Right renal cortex interstitium (tissue), 3 donors: ENCODE measurements at places on chromosomes 1 and 21. TPM values are rescaled to one million over a fixed set of nuclear protein-coding genes. Genes with fewer than 3 reads are reported as not detected.
A peak's percentile ranks its signal among the peaks of the same experiment; 100 is the strongest.

The AADACL3 gene
- not detected for polyA plus RNA-seq

The MYCL gene
- 6.7 TPM for polyA plus RNA-seq

GRCh38 chr1:245651093-245651492 is 496.3 kb downstream of the KIF26B start:
- DNase-seq: no peak

DNA sequence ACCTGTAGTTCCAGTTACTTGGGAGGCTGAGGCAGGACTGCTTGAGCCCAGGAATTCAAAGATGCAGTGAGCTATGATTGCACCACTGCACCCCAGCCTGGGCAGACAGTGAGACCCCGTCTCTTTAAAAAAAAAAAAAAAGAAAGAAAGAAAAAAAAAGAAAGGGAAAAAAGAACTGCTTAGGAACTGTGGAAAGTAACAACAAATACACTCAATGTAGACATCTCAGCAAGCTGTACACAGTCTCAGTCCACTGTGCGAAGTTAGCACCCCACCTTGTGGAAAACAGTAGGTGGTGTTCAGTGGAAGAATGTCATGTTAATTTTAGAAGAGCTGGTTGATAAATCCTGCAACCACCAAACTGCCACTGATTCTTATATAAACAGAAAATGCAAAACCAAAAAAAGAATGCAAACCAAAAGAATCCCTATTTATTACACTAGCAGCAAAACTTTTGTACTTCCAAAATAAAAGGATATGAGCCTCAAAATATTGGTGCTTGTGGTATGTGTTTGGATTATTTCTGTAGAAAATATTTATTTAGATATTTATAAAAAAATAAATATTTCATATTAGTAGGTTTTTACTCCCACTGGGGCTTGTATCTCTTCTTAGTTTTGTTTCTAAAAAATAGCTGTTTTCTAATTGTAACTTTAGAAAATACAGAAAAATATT is 31.1 kb downstream of the ALG14 start:
- peak; percentile 63 for DNase-seq

GRCh38 chr1:192707978-192708547 is 72.1 kb downstream of the RGS13 start:
- DNase-seq: no peak
